ENCODE measurements at places on chromosomes 3 and 15. TPM values are rescaled to one million over a fixed set of nuclear protein-coding genes. Genes with fewer than 3 reads are reported as not detected.

HESX1 gene
- 0.51 TPM for total RNA-seq

CYP1A2 gene
- total RNA-seq: not detected

AMT gene
- 13.3 TPM for total RNA-seq

GRCh38 chr3:83813176-83813575 is 1145.6 kb upstream of the CADM2 start:
- DNase-seq: no peak

GRCh38 chr15:39426552-39427532 is 154.0 kb upstream of the THBS1 start:
- DNase-seq: peak; percentile 17

DNA sequence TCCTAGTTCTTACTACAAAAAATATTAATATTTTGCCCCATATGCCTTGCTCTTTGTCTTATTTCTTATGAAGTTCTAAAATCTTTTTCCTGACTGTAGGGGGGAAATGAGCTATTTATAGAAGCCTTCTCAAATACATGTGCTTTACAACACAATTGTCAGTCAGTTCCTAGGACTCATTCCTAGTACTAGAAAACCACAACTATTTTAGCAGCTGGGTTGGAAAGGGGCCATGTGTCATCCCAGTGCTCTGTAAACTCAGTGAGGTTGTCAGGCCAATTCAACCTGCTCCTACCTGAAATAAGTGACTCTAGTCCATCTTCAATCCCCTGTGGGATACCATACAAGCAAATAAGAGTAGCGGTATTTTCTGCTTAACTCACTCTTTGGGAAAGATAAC is 153.8 kb downstream of the ULK4 start:
- DNase-seq: no peak

GRCh38 chr15:59185725-59186124 is 20.9 kb upstream of the LDHAL6B start:
- no peak for DNase-seq

DNA sequence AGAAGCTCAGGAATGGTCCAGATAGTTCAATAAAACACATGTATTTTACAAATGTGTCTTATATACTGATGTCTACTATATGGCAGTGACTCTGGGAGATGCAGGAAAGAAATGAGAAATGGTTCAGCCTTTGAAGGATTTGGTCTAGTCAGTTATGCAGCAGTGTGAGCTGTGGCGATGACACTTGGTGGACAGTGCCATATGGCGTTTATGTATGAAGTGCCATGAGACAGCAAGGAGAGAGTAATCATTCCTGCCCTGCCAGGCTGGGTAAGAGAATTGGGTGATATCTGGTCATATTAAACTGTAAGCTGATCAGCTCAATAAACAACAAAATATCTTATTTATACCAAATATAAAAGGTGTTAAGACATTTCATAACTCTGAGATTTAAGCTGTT is 47.6 kb upstream of the ANP32A start:
- no peak for DNase-seq

- no peak for DNase-seq
These were observed 657.3 kb upstream of the TGFBR2 start for GRCh38 chr3:29949131-29949530.

DNA sequence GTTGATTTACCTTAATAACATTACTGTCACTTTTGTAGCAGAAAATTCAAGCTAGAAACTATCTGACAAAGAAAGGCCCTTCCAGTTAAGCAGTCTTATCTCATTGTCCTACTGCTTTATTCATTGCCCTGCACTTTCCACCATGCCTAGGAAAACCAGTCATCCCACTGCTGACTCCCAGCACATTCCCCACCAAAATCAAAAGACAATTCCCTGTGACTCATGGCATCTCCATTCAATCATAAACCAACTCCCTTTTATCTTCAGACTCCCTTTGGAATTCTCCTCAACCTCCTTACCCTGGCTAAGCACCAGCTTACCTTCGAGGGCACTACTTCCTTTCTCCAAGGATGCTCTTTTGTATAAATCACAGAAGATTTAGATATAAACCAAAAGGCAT is 184.3 kb downstream of the PLCH1 start:
- DNase-seq: no peak

DNA sequence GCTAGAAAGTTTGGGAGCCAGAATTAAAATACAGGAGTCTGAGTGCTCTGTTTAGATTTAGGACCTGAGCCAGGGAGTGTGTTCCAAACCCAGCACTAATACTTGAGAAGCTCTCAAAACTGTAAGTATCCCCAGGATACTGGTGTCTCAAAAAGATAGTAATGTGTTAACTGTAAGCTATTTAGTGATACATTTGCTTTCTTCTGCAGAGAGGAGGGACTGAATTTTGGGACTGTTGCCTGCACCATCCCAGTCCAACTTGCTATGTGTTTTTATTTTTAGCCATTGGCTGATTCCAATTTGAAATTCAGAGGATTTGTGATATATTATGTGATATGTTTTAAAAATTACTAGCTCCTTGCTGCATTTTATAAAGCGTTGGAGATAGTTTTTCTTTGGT is 31.5 kb downstream of the UBE2E1 start:
- no peak for DNase-seq

Measured in ovary (tissue), 10 donors.